ENCODE measurements at places on chromosomes 4 and X.

DNA sequence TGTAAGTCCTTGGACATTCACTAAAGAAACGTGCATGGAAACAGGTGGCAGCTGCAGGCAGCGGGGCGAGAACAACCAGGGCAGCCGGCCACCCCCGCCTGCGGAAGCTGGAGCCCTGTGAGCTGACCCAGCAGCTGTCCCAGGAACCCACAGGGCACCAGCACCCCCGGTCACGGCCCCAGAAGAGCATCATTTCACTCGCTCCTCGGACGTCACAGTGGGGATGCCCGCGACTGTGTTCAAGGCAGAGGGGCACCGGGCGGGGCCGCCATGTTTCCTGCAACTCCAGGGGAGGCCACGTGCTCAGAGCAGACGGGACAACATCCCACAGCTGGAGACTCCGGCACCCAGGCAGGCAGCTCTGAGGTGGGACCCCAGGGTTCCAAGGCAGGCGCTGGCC is 45.0 kb upstream of the CPLX1 start:
- no peak for DNase-seq

GRCh38 chr4:158535130-158535614 is 13.5 kb downstream of the RXFP1 start:
- peak; percentile 4 for DNase-seq

GRCh38 chr4:2172627-2173231 is 69.2 kb downstream of the HAUS3 start:
- DNase-seq = no peak

DNA sequence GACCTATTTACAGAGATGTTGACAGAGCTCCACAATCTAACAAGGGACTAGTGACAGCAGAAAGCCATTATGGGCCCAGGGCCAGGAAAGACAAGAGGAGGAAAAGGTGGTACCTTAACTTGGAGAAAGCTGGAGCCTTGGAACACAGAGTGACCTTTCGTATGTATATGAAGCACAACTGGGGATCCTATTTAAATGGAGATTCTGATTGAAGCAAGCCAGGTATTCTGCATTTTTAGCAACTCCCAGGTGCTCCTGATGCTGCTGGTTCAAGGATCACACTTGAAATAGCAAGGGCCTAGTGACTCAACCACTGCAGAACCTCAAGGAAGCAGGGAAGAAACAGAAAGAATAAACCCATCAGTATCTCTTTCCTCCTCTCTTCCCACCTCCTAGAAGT is 99.4 kb downstream of the TMEM47 start:
- no peak for DNase-seq

GRCh38 chrX:31130457-31131220 is 58.8 kb upstream of the FTHL17 start:
- no peak for DNase-seq

DNA sequence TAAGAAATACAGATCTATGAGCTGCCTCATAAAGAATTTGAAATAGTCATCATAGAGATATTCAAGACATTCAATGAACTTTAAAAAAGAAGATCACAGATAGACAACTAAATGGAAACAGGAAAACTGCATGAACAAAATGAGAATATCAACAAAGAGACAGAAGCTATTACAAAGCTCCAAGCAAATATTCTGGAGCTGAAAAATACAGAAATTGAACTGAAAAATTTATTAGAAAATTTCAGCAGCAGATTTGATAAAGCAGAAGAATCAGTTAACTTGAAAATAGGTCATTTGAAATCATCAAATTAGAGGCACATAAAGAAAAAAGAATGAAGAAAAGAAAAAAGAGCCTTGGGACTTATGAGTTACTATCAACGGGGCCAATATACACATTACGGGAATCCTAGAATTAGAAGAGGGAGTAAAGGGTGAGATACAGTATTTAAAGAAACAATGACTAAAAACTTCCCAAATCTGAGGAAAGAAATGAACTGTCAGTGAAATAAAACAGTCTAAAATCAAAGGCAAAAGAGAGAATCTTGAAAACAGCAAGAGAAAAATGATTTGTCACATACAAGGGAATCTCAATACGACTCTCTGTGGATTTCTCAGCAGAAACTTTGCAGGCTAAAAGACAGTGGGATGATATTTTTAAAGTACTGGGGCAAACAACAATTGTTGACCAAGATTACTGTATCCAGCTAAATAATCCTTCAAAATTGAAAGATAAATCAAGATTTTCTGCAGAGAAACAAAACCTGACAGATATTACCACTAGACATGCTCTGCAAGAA is 641.6 kb downstream of the ANKRD50 start:
- no peak for DNase-seq

GRCh38 chr4:145960012-145960411 is 21.4 kb upstream of the ZNF827 start:
- no peak for DNase-seq

GRCh38 chr4:110195561-110196205 is 2.7 kb downstream of the ELOVL6 start:
- DNase-seq = no peak

- DNase-seq = no peak
Observed at GRCh38 chr4:85760511-85760910, 285.6 kb downstream of the ARHGAP24 start.

DNA sequence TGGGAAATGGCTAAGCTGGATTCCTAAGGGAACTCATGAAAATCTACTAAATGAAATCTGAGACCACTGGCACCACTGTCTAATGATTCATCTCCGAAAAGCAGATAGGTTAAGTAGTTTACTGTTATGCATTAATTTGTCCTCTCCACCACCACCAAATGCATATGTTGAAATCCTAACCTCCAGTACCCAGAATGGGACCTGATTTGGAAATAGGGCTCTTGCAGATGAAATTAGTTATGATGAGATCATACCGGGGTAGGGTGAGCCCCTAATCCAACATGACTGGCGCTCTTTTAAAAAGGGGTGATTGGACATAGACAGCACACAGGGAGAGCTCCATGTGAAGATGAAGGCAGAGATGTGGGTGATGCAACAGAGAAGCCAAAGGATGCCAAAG is 124.9 kb upstream of the GUCY1A1 start:
- no peak for DNase-seq

DNA sequence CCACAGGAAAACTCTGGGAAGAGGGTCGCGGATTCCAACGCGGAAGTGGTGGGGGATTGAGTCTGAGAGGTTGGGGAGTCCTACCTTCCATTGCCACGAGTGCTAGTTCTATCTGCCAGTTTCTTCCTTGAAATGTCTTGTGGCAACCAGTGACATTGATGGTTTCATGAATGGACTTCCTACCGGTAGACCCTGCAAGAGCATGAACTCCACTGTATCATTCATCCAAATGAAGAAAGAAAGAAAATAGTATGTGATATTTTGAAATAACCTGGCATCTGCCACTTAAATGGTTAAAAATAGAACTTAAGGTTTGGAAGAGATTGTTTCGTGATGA is 1.1 kb upstream of the SLC10A7 start:
- no peak for DNase-seq

DNA sequence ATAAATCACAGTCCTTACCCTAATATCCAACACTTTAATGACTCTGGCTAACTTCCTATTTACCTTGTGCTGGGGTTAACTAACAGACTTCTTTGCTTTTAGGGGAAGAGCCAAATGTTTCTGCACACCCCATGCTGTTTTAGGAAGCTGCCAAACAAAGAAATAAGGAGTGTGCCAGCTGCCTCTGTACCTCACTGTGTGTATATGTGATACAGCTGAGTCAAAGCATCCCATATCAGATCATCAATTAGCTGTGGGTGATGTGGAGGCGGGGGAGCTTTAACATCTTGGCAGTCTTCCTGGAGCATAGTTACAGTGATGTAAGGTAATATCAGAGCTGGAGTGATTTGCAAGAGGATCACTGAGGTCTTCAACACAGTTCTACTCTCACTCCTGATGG is 95.4 kb downstream of the COL25A1 start:
- DNase-seq = no peak

DNA sequence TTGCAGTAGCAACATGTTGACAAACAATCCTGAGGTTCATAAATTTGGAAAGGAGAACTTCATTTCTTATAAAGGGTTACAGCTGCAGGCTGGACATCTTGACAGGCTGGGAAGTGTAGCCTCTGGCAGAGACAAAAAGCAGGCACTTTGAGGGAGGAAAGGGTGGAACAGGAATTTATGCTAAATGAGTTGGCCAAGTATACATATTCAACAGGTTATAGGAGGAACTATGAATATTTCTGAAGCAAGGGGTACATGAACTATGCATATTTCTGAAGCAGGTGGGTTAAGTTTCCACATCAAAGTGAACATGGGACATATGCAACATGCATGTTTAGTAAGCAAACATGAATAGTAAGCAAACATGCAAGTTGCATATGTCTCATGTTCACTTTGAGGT is 1.6 kb upstream of the ANTXR2 start:
- DNase-seq = no peak

GRCh38 chrX:5113128-5113527 is 1115.5 kb downstream of the NLGN4X start:
- DNase-seq = no peak

- DNase-seq = no peak
Observed at GRCh38 chr4:182683661-182684060, 233.5 kb downstream of the DCTD start.

GRCh38 chr4:81850701-81851100 is 379.0 kb upstream of the RASGEF1B start:
- no peak for DNase-seq

GRCh38 chr4:87116231-87116630 is 104.2 kb downstream of the KLHL8 start:
- no peak for DNase-seq

GRCh38 chrX:36019125-36019524 is 99.6 kb downstream of the CFAP47 start:
- no peak for DNase-seq

- no peak for DNase-seq
Observed at GRCh38 chr4:108045687-108046024, 56.0 kb downstream of the HADH start.

- DNase-seq = no peak
Observed at GRCh38 chrX:138986866-138987265, 275.3 kb upstream of the FGF13 start.

- no peak for DNase-seq
Observed at GRCh38 chr4:123127875-123128274, 205.5 kb upstream of the NUDT6 start.

DNA sequence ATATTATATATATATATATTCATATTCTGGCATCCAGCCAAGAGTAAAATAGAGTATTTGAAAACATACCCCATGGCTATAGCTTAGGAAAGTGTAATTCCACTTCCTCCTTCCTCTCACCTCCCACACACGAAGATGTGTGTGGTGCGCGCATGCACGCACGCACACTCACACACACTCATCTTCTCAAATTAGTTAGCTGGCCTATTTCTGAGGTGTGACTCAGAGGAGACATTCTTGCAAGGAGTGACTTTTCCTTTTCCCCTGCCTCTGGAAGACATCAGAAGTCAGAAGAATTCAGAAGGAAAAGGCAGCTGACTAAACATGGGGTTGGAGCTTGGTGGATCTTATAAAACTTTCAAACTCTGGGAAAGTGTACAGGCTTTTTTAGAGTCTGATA is 8.8 kb downstream of the ENPEP start:
- no peak for DNase-seq

DNA sequence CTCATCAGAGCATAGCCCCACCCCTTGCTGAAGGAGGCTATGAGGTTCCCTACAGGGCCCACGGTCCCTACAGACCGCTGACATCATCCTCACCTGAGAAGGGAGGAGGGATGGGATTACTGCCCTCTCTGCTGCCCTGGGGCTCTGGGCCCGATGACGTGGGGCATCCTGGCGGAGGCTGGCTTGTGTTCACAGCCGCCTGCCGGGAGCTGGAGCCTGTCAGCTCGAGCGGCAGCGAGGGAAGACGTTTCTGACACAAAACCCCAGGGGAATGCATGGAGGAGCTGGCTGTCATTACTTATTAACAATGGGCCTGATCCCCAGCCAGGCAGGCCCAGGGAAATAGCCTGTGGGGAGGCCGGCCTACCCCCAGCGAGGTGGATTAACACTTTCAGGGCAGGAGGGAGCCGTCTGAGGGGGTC is 106.6 kb upstream of the ATP6AP2 start:
- no peak for DNase-seq

DNA sequence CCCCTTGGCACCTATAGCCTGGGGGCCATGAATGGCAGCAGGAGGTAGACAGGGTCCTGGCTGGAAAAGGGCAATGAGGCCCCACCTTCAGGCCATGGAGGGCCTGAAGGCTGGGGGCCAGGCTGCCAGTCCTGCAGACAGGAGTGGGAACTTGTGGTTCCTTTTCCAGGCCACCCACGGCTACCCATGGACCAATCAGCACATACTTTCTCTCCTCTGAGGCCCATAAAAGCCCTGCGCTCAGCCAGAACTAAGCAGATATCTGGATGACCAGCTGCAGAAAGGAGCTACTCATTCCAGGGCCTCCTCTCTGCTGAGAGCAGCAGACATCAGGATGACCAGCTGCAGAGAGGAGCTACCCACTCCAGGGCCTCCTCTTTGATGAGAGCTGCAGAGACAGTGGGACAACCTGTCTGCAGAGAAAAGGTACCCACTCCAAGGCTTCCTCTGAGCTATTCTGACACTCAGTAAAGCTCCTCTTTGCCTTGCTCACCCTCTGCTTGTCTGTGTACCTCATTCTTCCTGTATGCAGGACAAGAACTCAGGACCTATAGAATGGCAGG is 67.2 kb downstream of the NAA11 start:
- no peak for DNase-seq

- no peak for DNase-seq
Observed at GRCh38 chr4:86160426-86160825, 199.4 kb downstream of the MAPK10 start.

GRCh38 chr4:158496030-158496741 is 25.5 kb upstream of the RXFP1 start:
- DNase-seq = peak; percentile 21

GRCh38 chr4:152628128-152628527 is 51.7 kb downstream of the TMEM154 start:
- DNase-seq = no peak

DNA sequence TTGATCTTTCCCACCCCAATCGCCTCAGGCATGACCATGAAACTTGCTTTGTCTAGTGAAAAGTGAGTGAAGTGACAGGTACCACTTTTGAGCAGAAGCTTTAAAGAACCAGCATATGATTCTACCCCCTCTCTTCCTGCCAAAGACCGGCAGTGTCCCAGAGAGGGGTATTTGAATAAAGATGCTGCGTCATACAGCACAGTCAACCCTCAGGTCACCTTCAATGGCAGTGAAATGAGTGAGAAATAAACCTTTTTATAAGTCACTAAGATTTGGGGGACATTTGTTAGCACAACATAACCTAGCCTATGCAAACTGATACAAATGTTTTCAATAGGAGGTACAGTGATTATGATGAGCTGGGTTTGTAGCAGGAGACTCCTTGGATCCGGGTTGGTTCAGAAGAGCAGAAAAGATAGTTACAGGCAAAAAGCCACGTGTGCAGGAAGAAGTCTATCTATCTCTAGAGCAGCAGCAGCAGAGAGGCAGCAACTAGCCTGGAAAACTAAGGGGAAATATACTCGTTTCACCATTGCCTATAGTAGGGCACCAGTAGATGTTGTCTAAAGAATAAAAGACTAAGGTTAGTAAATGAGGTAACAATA is 30.3 kb upstream of the SPRY1 start:
- DNase-seq = no peak

GRCh38 chr4:38780833-38781484 is 1.8 kb downstream of the TLR10 start:
- no peak for DNase-seq
